ENCODE measurements at places on chromosomes 7 and 10. TPM values are rescaled to one million over a fixed set of nuclear protein-coding genes. Genes with fewer than 3 reads are reported as not detected.

GRCh38 chr7:5838761-5839500, 41.7 kb upstream of the OCM start:
- no peak for DNase-seq

GRCh38 chr7:155276800-155277375, 20.8 kb upstream of the INSIG1 start:
- no peak for DNase-seq

GRCh38 chr7:22571766-22572165, 71.8 kb upstream of the STEAP1B start:
- DNase-seq: no peak

Gene EBF3
- not detected for total RNA-seq

All from naive thymus-derived CD8-positive, alpha-beta T cell (primary cell).